Stimulated activated CD4-positive, alpha-beta T cell treated with anti-CD3 and anti-CD28 coated beads, Interleukin-1b, Interleukin-23, amount 100 ng/mL, for 4 hours (primary cell): ENCODE measurements at places on chromosomes 13 and 19.

- DNase-seq: no peak
Observed at GRCh38 chr13:24224232-24224680, 63.7 kb downstream of the SPATA13 start.

DNA sequence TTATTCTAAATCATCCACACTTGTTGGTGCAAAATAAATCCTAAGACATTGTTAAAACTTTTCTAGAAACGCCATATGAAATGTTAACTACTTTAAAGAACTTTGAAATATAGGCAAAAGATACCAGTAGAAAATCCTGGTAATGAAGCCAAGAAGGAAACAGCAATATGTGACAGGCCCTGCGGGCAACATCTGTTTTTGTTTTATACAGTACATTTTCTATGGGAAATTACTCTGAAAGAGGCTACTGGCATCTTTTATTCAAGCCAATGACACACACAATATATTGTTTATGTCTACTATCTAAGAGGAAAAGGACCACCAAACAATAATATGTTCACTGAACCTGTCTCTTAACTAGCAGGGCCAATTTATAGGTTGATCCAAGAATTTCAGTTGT, 829.7 kb downstream of the PCDH17 start:
- no peak for DNase-seq

DNA sequence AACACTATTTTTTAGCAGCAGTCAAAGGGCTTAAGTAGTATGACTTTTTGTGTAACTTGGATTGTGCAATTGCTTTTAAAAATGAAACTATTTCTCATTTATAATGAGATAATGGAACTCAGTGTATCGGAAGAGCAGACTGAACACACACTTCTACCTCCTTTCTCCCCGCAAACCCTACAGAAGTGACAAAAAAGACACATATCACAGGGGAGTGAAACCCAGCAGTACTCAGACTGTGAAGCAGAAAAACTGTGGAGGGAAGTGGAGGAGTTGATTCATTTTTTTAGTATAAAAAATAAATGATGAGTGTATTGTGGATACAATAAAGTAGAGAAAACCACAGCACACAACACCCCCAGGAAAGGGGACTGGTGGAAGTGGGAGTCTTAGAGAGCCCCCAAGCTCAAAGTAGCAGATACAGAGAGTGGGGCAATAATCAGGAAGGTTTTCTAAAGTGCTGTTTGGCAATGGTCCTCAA, 9.7 kb downstream of the LPAR6 start:
- no peak for DNase-seq

- DNase-seq: no peak
Observed at GRCh38 chr13:110559986-110560385, 1.5 kb downstream of the RAB20 start.

GRCh38 chr13:77544355-77544754, 8.8 kb downstream of the SCEL start:
- no peak for DNase-seq

DNA sequence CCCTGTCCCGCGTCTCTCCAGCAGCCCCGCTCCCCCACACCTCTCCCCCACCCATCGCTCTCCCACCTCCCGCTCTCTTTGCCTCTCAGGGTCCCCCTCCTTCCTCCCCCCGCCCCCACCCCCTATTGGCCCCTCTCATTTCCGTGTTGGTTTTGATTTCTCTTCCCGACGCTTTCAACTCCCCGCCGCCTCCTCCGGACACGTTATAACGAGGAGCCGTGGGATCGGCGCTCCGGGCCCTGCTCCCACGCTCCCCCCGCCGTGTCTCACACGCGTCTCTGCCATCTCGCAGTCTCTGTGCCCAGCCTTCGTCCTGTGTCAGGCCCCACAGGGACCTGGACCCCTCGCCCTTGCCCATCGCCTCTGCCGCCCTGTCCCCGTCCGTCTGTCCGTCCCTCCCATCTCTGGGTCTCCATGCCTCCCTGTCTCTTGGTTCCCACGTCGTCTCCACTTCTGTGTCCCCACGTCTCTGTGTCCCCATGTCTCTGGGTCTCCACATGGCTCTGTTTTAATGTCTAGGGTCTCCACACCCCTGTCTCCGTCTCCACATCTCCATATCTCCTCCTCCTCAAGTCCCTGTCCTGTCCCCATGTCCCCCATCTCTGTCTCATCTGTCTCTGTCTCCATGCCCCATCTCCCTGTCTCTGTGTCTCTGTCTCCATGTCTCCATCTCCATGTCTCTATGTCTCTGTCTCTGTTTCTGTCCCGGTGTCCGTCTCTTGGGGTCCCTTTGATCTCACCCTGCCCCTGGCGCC, 13.1 kb downstream of the ERFL start:
- no peak for DNase-seq

DNA sequence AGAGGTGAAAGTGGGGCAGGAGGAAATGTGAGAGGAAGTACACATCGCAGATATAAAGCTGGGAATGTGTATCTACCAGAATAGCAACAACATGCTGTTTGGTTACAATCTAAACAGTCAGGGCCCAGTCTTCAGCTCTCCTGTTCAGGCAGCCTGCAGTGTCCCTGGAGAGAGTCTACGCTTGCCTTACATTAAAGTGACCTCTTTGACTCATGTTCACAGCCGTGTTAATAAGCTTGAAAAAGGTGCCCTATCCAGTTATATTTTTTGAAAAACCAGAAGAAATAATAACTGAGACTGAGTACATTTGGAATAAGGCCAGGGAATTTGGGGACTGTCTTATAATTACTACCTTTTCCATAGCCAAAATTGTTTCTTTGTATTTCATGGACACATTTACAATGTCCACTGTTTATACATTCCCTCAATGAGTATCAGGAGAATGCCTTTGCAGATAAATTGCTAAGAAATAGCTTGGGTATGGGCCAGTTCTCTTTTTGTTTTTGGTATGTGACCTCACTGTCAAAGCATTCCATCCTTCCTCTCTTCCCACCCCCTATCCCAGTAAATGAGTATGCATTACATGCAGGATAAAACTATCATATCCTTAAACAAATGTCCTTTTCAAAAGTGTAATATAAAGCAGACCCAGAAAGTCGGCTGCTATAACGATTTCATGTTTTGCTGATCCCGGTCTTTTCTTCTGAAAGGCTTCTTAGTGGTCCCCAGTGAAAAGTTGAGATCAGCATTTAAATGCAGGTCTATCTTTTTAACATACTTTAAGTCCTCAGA, 82.6 kb downstream of the PCDH9 start:
- no peak for DNase-seq

- DNase-seq: no peak
Observed at GRCh38 chr13:34678154-34678553, 263.9 kb upstream of the NBEA start.

GRCh38 chr13:78868991-78869390, 210.0 kb upstream of the OBI1 start:
- DNase-seq: no peak

DNA sequence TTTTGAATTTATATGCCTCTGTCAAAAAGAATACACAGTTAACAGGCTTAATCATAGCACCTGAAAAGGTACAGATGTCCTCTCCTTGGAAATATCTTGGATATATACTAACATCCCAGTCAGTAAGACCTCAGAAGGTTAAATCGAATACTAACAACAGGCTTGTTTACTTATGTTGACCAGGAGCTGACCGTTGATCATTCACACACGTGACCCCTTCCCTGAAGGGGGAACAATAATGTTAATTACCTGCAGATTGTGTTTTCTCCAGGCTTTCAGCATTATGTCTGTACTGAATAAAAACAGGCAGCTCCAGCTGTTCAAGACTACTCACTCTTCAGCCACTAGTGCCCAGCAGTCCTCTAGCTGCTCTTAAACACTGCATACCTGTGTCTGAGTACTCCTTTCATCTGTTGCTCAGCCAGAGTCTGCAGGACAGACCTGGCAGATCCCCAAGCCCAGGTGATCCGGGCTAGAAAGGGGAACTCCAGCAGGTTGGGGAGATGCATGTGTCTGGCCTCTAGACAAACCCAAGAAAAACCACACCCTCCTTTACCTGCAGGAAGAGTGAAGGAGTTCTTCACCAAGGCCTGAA, 163.9 kb downstream of the RNF17 start:
- DNase-seq: no peak

DNA sequence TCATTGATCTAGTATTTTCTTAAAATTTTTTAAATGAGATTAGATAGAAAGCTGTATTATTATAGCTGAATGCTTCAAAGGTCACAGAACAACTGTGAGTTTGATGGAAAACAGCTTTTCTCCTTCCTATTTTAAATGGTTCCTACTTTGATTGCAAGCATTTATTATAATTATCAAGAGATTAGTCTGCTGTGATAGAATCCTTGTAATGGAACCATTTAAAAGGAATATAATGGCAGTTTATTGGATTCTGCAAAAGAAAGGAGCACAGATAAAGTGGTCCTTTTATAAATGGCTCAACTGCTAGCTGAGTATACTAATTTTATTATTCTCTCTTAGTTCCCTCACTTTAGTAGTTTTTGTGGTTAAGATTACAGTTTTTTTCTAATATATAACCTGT, 87.0 kb downstream of the MAB21L1 start:
- DNase-seq: no peak

DNA sequence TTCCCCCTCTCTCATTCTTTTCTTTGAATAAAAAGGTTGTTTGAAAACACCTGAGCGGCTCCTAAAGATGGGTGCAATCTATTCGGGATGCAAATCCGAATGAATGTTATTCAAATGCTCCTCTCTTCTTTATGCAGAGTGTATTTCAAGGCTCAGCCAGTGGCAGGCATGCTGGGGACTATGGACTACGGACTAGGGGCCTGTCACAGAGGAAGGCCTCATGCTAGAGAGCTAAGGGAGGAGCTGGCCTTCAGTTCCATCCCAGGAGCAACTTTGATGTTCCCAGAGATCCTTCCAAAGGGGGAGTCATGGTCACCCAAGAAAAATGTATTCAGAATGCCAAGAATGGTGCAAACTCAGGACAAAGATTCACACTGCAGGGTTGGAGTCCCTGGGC, 9.3 kb downstream of the ALOX5AP start:
- DNase-seq: no peak

DNA sequence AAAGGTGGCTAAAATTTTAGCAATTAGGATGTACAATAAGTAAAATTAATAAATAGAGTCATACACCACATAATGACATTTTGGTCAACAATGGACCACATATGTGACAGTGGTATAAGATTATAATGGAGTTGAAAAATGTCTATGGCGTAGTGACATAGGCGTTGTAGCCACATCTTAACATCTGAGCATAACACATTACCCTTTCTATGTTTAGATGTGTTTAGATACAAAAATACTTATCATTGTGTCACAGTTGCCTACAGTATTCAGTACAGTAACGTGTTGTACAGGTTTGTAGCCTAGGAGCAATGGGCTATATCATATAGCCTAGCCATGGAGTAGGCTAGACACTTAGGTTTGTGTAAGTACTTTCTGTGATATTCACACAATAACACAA, 111.2 kb downstream of the LRCH1 start:
- DNase-seq: no peak

- no peak for DNase-seq
Observed at GRCh38 chr19:49843265-49843664, 7.7 kb upstream of the PTOV1 start.

DNA sequence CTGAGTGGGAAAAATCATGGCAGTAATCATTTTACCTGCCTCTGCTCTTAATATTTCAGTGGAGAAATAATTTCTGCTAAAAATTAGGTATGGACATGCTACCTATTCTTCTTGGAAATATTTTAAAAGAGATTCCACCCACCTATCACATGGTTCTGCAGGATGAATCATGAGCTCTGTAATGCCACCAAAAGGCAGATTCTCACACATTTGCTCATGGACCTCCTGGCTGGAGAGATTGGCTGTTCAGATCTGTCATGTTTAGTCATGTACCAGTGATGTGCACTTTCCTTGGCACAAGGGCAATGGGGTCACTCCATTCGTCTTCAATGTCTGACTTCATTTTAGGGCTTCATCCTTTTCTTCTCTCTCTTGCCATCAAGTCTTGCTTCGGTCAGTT, 101.8 kb upstream of the MBNL2 start:
- no peak for DNase-seq

- DNase-seq: no peak
Observed at GRCh38 chr19:45331411-45331810, 8.7 kb upstream of the CKM start.

DNA sequence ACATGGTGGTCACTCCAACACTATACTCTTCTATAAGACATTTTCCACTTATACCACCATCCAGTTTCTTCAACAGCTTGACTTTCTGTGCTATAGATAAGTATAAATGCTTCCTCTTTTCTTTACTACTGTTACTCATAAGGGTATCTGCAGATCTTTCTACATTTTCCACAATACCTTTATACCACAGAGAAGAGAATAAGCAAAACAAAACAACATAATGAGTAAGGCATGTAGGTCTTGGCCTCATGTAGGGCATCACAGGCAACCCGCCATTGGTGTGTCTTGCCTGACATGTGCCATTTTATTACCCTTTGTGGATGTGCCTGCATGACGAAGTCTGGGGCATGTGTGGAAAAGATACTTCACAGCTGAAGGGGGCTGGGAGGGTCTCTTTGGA, 265.3 kb upstream of the STARD13 start:
- no peak for DNase-seq

GRCh38 chr19:29311191-29311790, 98.3 kb upstream of the UQCRFS1 start:
- no peak for DNase-seq

DNA sequence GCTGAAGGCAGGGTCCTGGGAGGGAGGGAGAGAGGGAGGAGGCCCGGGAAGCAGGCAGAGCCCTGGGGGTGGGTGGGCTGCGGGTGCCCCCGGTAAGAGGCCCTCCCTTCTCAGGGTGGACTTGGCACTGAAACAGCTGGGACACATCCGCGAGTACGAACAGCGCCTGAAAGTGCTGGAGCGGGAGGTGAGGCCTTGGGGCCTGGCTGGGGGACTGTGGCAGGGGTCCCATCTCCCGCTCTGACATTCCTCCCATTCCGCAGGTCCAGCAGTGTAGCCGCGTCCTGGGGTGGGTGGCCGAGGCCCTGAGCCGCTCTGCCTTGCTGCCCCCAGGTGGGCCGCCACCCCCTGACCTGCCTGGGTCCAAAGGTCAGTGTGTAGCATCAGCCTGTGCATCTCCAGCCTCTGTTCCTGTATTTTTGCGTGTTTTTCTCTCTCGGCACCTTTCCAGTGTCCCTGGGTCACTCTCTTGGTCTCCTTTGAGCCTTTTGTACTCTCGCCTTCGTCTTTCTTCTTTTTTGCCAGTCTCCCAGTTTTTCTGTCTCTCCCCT, 53.4 kb downstream of the TRPM4 start:
- DNase-seq: no peak

DNA sequence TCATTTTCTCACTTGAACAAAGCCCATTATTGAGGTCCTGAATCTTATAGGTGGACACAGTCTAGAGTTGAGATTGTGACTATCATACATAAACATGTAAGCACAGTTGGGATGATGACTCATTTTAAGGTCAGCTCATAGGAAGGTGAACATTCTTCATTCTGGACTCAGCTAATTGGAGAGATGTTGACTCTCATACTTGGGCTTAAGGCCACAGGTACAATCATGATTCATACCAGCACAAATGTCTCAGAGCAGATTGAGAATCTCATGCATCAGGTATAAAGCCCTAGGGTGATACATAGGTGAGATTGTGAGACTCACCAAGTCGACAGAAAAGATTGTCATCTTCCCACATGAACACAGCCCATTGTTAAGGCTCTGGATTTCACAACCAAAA, 62.3 kb upstream of the ZNF724 start:
- DNase-seq: no peak

GRCh38 chr13:79626924-79627323, 146.0 kb downstream of the NDFIP2 start:
- no peak for DNase-seq

GRCh38 chr13:29749401-29750182, 100.8 kb downstream of the UBL3 start:
- no peak for DNase-seq
